Stimulated activated CD8-positive, alpha-beta memory T cell treated with anti-CD3 and anti-CD28 coated beads, Interleukin-7, amount 100 ng/mL, for 24 hours (primary cell): ENCODE measurements at places on chromosomes 12 and 14.

DNA sequence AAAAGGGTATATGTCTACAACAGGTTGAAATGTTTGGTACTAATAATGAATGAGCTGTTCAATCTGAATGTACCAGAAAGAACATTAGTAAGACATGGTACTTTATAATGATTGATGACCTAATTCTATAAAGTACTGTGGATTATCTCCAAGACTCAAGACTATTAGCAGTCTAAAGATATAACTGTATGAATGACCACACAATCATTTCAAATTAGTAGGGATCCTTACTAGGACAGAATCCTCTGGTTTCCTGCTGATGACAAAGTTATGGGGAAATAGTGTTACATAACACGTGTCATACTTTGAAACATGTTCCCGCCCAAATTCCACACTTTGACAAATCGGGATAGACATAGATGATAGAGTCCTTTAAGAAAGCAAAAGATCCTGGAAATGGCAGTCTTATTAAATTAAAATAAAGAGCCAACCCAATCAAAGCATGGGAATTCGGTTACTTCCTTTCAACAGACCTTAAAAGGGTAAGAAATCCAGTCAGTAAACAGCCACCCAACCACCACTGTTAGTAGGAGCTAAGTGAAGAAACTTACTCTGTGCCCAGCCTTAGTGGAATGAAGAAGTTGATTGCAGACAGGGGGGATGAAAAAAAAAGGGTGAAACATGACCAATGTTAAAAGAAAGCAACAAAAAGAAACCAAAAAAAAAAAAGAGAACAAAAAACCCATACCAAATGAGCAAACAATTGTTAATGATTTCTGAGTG lies 2.8 kb downstream of the VPS29 start:
- DNase-seq, result no peak

- DNase-seq, result no peak
Measured at GRCh38 chr14:33964599-33965317, 13.9 kb upstream of the EGLN3 start.

GRCh38 chr12:110694330-110694901 lies 5.5 kb upstream of the HVCN1 start:
- DNase-seq, result no peak

- no peak for DNase-seq
Measured at GRCh38 chr14:72619111-72619571, 274.8 kb downstream of the DPF3 start.

DNA sequence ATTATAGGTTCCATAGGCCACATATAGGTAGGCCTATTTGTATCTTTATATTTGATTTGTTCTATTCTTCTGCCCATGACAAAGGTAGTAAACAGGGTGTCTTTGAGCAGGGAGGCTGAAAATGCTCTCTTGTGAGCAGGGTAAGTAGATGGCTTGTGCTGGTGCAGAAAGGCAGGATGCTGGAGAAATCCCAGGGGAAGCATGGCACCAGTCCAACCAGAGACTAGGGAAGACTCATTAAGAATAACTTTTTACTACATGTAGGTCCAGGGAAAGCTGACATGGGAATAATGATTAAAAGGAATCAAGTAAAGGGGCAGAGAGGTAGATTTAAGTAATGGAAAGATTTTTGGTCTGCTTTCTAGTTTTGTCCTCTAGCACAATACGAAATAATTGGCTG lies 245.0 kb downstream of the RGS6 start:
- DNase-seq, result no peak

DNA sequence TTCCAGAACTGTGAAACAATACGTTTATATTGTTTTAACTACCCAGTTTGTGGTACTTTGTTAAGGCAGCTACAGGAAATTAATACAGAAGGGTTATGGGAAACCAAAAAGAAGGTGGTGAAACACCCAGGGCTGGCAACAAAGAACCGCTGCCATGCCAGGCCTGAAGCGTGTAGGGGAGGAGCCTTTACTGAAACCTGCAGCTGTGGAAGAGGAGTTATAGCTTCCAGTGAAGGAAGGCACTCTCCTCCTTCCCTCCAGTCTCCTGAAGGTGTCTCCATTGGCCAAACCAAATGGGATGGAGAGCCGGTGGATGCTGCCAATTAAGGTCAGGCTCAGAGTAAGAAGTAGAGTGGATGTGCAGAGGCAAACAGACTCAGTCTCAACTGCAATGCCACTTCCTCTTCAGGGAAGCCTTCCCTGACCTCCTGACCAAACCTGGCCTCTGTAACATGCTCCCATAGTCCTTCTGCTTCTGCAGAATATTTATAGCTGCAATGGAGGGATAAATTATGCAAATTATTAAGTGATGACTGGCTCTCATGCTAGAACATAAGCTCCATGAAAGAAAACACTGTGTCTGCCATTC lies 168.3 kb downstream of the DAD1 start:
- DNase-seq, result no peak

DNA sequence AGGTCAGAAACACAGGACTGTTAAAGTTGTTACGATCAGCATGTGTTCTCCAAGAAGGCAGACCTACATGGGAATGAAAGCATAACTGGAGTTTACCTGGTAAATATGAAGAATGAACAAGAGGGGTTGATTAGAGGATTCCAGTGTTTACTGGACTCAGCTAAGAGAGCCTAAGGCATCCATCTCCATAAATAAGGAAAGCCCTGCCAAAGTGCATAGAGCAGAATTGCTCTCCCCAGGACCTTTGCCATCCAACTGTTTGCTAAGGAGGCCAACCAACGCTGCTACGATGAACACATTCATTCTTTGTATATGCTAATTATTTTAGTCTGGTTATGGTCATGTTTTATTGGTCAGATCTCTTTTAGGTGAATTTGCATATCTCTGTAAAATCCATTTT lies 17.1 kb upstream of the PAWR start:
- no peak for DNase-seq

- no peak for DNase-seq
Measured at GRCh38 chr12:45517381-45517780, 212.1 kb upstream of the ARID2 start.

DNA sequence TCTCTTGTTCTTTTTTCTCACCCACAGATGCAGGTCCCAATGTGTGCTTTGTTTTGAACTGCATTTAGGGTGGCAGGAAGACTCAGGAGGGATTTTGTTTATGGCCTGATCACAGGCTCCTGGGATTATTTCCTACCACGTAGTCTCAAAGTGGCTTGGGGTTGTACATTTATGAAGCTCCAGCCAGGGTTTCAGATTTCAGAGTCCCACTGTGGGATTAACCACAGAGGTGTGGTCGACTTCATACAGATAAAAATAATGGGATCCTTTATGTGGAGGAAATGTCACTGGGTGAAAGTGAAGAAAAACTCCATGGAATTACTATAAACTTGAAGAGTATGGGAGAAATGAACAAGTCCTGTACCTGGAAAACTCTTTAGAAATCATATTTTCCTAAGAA lies 14.2 kb upstream of the PPP1R1A start:
- DNase-seq, result no peak

- DNase-seq, result no peak
Measured at GRCh38 chr12:116442304-116442703, 116.9 kb upstream of the MAP1LC3B2 start.

DNA sequence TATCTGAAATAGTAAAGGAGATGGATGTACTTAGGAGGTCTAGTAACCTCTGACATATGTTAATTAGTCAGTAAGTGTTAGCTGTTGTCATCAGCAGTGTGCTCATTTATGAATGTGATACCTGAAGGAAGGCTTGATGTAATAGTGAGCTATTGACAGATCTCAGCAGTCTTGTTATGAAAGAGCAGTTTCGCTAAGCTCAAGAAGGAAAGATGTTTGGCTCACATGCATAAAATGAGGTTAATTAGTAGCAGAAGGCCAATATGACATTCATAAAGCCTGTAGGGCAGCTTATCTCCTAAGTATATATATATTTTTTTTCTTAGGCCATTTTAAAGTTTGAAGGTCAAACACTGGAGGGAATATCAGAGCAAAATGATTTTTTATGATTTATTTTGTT lies 2.8 kb downstream of the FAM234B start:
- no peak for DNase-seq

DNA sequence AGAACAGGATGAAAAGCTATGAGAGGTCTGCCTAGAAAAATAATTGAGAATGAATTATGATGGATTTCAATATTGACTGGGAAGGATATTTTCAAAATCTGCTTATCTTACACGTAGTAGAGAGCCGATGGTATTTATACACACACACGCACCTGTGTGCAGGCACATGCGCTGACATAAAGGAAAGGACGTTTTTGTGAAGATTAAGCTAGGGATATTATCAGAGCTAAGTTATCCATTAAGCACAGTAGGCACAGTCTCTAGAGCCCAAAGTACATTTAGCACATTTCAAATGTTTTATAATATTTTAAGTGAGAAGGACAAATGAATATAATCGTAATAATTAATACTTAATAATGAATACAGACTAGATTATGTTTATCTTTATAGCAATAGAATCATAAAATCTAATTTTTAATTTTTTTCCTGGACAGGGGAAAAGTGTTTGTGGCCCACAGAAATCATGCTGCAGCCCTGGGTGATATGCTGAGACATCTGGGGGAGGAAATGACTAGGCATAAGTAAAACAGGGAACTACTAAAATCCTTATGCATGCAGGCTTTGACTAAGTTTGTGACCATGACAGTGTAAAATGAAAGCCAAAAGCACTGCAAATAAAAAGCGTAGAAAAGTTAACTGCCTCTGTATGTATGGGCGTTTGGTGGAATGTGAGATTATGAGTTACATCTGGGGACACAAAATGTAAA lies 146.1 kb downstream of the KITLG start:
- DNase-seq, result no peak

- no peak for DNase-seq
Measured at GRCh38 chr14:33949411-33949893, 1.4 kb downstream of the EGLN3 start.

- no peak for DNase-seq
Measured at GRCh38 chr12:2267703-2268470, 215.1 kb downstream of the CACNA1C start.

DNA sequence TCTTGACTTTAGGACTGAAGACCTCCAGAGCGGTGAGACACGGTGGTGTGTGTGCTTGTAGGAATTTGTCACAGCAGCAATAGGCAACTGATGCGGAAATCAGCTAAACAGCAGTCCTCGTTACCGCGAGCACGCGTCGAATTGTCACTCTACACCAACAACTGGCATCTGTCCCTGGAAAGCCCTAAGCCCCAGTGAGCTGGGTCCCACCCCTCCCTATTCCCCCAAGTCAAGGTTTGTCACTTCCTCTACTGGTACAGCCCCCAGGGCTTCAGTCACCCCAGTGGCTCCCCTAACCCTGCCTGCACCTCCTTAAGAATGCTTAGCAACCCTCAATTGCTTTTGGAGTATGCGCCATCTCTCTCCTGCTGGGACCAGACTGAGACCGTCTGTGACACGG lies 173.6 kb downstream of the PIWIL1 start:
- DNase-seq, result no peak

DNA sequence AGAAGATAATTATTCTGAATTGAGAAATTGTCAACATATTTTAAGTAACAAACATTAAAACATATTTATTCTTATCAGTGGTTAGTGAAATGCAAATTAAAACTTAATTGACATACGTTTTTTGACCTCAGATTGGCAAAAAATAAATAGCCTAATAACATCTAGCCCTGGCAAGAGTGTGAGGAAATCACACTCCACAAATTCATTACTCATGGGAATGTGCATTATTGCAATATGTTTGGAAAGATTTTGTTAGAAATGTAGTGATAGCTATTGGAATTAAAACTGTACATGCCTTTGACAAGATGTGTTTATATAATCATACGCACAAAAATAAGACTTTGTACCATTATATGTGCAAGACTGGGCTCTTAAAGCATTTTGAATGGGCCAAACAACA lies 168.6 kb downstream of the KITLG start:
- DNase-seq, result no peak

DNA sequence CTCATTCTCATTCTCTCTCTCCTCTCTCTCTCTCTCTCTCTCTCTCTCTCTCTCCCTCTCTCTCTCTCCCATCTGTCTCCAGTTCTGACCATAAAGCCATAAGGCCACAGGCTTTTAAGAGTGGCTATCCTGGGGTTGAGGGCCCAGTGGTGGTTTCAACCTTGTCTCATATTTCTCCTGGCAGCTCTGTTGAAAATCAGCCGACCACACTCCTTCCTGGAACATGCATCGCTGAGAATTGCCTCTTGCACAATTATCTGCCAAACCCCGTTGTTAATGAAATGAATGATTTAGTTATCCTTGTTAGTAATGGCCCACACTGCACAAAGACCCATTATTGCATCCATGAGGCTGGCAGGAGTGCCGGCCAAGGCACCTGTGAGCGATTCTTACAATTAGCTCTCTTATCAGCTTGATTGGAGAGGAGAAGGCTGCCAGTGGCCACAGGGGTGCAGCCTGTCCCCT lies 30.4 kb upstream of the KCNA5 start:
- no peak for DNase-seq

- DNase-seq, result no peak
Measured at GRCh38 chr12:110687396-110688169, 1.3 kb downstream of the HVCN1 start.

DNA sequence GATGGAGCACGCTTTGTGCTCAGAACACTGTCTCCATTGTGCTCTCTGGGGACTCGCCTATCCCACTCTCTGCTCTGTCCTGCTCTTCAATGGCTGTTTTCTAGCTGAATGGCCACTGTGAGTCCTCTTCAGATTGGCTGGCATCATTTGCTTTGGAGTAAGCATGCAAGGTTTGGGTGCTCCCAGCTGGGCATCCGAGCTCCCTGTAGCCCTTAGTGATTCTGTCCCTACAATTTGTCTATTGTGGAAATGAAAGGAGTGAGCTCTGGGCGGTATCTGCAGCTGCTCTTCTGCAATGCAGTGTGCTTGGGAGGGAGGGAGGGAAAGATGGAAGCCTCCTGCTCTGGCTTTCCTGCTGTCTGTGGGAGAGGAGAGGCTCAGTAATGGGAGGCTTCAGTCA lies 84.8 kb downstream of the SMOC1 start:
- no peak for DNase-seq

GRCh38 chr12:93825931-93826555 lies 148.9 kb downstream of the CRADD start:
- DNase-seq, result no peak

DNA sequence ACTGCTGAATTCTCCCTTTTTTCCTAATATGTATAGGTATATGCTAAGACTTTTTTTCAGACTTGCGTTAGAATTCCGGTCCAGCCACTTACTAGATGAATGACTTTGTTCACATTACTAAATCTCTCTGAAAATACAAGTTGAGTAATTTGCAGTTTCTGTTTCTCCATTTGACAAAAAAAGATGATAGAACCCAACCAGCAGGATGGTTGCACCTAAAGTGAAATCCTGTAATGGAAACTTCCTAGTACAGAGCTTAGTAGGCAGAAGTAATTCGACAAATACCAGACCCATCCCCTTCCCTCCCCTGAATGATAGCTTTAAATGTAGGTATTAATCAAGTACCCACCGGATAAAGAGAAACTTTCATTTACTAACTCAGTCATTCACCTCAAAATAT lies 113.6 kb upstream of the RAP1B start:
- DNase-seq, result no peak

GRCh38 chr12:48037267-48037915 lies 33.1 kb upstream of the COL2A1 start:
- DNase-seq, result no peak

- no peak for DNase-seq
Measured at GRCh38 chr12:6946033-6946919, 2.5 kb downstream of the C12orf57 start.

GRCh38 chr12:68065687-68066086 lies 76.4 kb downstream of the IFNG-AS1 start:
- no peak for DNase-seq
